ENCODE measurements at places on chromosomes 7 and 10.

- no peak for DNase-seq
These were observed 117.8 kb downstream of the ABLIM1 start for GRCh38 chr10:114540236-114540635.

DNA sequence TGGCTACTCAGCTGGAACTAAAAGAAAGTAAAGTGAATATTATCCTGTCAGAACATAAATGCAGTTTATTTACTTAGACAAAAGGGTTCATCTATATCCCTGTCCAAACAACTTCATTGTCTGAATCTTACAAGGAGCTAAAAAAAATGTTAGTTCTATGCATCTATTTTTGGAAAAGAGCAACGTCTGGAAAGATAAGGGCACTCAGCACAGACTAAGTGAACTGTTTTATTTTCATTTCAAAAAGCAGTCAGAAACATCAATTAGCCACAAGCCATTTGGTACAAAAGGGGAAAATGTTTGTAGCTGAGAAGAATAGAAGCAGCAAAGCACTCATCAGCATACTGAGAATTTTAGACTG is 245.5 kb downstream of the FOXP2 start:
- no peak for DNase-seq

DNA sequence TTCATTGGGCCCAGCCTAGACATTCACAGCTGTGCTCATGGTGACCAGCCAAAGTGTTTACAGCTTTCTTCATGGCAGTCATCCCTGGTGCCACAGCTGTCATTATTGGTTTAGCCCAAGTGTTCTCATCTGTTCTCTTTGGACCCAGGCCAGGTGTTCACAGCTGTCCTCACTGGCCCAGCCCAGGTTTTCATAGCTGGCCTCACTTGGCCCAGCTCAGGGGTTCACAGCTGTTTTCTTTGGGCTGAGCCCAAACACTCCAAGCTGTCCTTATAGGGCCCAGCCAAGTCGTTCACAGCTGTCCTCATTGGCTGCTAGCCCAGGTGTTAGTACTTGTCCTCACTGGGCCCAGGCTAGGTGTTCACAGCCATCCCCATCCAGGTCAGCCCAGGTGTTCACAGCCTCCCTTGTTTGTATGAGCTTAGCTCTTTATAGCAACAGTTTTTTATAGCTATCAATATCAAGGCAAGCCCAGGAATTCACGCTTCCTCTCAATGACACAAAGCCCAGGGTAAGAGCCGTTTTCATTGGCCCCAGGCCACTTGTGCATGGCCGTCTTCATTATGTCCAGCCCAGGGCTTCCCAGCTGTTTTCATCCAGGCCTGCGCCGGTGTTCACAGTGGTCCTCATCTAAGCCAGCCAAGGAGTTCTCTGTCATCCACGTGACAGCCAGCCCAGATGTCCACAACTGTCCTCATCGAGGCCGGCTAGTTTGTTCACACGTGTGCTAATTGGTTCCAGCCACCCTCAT is 11.6 kb downstream of the FRG2B start:
- DNase-seq = no peak

GRCh38 chr7:108839076-108839475 is 269.4 kb downstream of the DNAJB9 start:
- peak; percentile 59 for DNase-seq

DNA sequence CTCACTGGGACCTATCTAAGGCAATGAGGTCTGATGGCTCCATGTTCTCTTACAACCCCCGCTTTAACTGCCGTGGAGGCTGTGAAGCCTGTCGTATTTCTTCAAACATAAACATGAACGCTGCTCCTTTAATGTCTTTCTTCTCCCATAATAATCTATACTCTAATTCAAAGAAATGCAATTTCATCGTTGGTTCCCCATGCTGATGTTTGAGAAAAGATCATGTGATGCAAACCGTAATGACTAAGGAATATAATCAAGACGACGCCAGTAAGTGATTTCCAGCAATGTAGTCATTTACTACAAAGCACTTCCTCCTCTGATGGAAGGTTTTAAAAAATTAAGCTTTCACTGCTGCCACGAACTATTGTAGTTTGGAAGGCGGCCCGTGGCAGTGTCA is 102.6 kb upstream of the NEBL start:
- DNase-seq = no peak

- DNase-seq = no peak
These were observed 452 bp upstream of the TMEM140 start for GRCh38 chr7:135147341-135147898.

DNA sequence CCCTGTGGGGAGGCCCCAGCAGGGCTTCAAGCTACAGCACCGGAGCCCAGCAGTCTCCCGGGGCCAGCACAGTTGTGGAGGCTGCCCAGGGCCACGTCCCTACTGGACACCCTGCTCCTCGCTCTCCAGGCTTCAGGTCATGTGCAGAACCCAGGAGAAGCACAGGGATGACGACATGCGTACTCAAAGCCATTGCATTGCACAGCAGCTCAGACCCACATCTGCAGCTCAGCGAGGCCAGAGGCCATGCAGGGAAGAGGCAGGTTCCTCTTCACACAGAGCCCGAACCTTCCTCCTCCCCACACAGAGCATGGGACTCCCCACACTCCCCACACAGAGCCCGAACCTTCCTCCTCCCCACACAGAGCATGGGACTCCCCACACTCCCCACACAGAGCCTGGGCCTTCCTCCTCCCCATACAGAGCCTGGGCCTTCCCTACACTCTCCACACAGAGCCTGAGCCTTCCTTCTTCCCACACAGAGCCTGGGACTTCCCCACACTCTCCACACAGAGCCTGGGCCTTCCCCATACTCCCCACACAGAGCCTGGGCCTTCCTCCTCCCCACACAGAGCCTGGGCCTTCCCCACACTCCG is 12.3 kb downstream of the CFAP46 start:
- no peak for DNase-seq

GRCh38 chr10:89566095-89566950 is 30.9 kb upstream of the SLC16A12 start:
- DNase-seq = no peak

- DNase-seq = no peak
These were observed 145.0 kb upstream of the CALCR start for GRCh38 chr7:93719546-93719945.

DNA sequence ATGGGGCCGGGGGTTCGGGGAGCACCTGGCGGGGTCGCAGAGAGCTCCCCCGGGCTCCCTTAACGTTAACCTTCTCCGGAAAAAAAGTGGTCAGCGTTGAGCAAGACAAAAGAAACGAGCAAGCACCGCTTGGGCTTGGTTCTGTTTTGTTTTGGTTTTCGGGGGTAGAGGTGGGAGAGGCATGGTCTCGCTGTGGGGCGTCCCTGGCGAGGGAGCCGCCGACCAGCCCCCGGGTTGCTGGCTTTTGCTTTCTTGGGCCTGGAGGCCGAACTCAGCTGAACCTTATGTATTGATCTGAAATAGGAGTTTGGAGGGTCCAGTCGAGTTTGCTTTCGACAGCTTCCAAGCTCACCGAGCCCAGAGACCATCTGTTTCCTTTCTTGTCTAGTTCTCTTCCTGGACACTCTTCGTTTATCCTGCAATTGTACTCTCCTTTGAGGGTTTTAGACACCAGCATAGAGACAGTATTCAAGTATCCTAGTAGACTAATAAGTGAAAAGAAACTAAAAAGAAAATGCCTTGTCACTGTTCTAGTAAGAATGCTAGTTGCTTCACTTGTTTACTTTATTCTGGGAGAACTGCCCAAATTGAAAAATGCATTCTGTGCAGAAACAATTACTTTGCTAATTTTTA is 980 bp downstream of the FHIP2A start:
- no peak for DNase-seq
